ENCODE measurements at places on chromosomes 11 and 22.

DNA sequence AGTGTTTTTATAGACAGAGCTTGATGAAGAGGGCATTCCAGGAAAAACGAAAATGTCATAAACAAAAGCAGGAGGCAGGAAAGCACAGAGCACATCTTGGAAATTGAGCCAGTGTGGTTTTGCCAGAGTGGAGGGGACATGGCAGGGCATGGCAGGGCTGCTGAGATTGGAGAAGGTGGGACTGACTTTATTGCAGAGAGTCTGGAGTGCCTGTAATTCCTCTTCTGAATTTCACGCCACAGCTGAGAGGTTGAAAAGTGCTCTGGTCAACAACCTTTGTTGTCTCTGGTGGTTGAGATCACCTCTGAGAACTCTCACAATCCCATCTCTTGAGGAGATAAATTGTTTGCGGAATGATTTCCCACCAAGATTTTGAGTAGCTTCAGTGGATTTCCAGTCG lies 16.4 kb downstream of the SLC5A1 start:
- no peak for ATAC-seq
- no peak overlapping the region for H3K27ac ChIP-seq
- H3K27me3 ChIP-seq, result peaks cover 44% of the 10 kb centered on the region

DNA sequence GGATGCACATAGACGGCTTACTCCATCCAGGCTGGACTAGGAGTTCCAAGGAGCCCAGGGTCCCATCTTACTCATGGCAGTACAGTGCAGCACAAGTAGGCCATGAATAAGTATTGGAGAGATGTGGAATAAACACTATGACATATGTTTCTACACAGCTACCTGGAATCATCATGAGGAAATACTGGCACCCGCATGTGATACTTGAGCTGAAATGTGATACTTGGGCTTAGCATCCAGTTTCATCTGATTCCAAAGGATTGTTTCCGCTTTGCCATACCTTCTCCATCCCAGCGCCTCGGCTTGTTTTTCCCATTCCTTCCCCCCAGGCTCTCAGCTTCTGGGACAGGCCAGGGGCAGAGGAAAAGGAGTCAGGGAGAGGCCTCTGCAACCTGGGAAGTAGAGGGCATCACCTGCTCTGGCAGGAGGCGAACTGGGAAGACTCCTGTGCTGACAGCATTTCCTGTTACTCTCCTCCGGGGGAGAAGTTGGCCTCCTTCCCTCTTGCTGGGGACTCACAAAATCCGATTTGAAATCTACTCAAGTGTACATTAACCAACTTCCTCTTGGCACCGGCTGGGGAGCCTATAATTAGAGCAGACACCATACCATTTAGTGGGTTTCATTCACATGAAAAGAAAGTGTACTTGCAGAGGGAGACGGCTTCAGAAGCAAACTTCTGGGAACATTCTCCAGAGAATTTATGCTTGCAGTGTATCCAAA lies 187.8 kb downstream of the MIAT start:
- no peaks in the 10 kb centered on the region for H3K27me3 ChIP-seq
- no peak overlapping the region for H3K4me3 ChIP-seq
- H3K36me3 ChIP-seq, result no peaks in the 10 kb centered on the region
- peaks cover 5% of the 10 kb centered on the region for H3K4me1 ChIP-seq
- ATAC-seq, result no peak
- no peak overlapping the region for H3K27ac ChIP-seq

DNA sequence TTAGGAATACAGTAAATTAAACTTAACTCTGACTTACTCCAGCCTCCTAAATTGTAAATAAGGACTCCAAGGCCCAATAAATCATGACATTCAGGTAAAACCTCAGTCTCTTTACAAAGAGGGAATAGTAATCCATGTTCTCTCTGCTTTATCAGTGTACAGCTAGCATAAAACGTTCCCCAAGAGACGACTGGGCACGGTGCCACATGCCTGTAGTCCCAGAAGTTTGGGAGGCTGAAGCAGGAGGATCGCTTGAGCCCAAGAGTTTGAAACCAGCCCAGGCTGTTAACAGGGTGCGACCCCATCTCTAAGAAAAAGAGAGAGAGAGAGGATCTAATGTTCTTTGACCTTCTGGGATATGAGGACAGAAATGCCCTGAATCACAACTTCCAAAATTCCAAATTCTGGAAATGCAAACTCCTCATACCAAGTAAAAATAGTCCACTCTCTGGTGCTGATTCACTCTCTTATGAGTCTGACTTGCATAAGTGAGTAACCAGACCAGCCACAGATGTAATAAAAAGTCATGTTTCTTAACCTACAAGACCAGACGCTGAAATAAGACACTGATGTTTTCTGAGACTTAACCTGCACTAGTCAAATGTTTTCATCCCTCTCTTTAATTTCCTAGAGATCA lies 25.5 kb downstream of the NNMT start:
- peaks cover 4% of the 10 kb centered on the region for H3K4me1 ChIP-seq
- no peak overlapping the region for H3K4me3 ChIP-seq
- H3K27me3 ChIP-seq, result peaks cover 22% of the 10 kb centered on the region
- no peak overlapping the region for H3K27ac ChIP-seq

DNA sequence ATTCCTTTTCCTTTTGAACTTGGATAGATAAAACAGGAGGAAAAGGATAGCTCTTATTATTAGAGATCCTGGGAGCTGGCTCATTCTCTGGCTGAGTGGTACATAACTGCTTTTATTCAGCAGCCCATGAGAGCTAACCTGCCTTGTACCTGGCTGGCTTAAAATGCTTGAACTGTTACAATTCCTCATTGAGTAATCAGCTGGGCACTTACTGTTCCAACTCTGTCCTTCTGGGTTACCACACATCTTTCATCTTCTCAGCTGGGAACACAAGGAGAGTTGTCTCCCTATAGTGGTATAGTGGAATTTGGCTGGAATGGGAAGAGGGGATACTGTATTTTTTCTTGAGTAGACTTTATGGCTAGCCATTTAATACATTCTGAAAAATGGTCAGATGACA lies 39.8 kb upstream of the SPTBN2 start:
- ATAC-seq, result no peak
- H3K36me3 ChIP-seq, result peaks cover 10% of the 10 kb centered on the region
- H3K4me3 ChIP-seq, result no peak overlapping the region
- peaks cover 5% of the 10 kb centered on the region for H3K4me1 ChIP-seq

- no peaks in the 10 kb centered on the region for H3K36me3 ChIP-seq
- no peak overlapping the region for H3K4me3 ChIP-seq
- H3K27ac ChIP-seq, result no peak overlapping the region
- H3K4me1 ChIP-seq, result peaks cover 3% of the 10 kb centered on the region
- peaks cover 9% of the 10 kb centered on the region for H3K27me3 ChIP-seq
- ATAC-seq, result no peak
These were observed 31.9 kb upstream of the APOL5 start for GRCh38 chr22:35685731-35686130.

GRCh38 chr22:23762842-23763578 lies at the start of gene C22orf15:
Gene C22orf15, plus strand, starts transcription at chr22:23762990. Its CDS starts 317 bp downstream, at chr22:23763307.
- peak within 1 kb of the TSS; percentile 30 for H3K27ac ChIP-seq
- ATAC-seq, result no peak
- no peaks in the 10 kb centered on the region for H3K36me3 ChIP-seq
- H3K27me3 ChIP-seq, result no peaks in the 10 kb centered on the region
- H3K4me3 ChIP-seq, result peak within 1 kb of the TSS; percentile 52

DNA sequence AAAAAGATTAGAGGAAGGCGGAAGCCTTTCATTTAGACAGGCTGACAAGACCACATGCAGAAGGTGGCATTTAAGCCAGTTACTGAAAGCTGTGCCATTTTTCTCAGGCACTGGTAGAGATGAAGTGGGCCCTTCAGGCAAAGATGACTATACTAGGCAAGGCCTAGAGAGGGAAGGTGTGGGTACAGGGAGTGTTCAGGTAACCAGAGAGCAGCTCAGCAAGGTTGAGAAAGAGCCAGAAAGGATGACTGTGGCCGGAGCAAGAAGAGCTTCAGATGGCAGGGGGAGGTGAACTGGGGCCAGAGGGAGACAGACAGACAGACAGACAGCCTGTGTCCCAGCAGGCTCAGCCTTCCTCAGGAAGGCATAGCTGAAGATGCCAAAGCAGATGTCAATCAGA lies 88.1 kb upstream of the NARS2 start:
- ATAC-seq, result no peak
- H3K4me3 ChIP-seq, result no peak overlapping the region
- H3K27ac ChIP-seq, result no peak overlapping the region
- no peaks in the 10 kb centered on the region for H3K36me3 ChIP-seq
- H3K4me1 ChIP-seq, result no peaks in the 10 kb centered on the region
- peaks cover 6% of the 10 kb centered on the region for H3K27me3 ChIP-seq

DNA sequence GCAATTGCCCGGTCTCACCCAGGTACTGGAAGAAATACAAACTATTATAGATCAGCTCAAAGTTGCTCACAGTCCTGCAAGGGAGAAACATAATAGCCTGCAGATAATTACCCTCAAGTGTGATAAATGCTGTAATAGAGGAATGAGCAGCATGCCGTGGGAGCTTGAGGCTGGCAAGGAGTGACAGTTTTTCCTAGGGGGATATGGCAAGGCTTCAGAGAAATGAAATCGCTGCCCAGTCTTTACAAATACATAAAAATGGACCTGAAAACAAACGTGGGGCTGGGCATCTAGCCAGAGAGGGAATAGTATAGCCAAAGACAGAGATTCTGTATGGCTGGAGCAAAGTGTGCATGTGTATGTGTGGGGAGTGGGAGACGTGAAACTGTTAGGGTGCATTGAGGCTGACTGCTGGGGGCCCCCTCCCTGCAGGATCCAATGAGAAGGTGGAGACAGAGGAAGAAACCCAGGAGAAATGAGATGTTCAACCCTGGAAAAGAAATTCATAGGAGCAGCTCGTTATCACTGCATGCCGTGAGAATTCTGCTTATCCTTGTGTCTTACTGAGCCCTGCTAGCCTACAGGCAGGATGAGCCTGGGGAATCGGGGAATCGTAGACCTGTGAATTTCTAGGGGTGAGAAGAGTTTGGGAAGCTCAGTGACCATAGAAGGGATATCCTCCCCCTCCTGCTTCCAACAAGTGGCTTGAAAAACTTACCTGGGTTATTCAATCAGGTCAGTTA lies 167.0 kb downstream of the LDLRAD3 start:
- no peak for ATAC-seq
- no peaks in the 10 kb centered on the region for H3K36me3 ChIP-seq
- H3K27me3 ChIP-seq, result peaks cover 12% of the 10 kb centered on the region

GRCh38 chr11:13223112-13223511 lies 54.5 kb upstream of the BMAL1 start:
- no peaks in the 10 kb centered on the region for H3K36me3 ChIP-seq
- no peak overlapping the region for H3K4me3 ChIP-seq
- no peaks in the 10 kb centered on the region for H3K27me3 ChIP-seq

DNA sequence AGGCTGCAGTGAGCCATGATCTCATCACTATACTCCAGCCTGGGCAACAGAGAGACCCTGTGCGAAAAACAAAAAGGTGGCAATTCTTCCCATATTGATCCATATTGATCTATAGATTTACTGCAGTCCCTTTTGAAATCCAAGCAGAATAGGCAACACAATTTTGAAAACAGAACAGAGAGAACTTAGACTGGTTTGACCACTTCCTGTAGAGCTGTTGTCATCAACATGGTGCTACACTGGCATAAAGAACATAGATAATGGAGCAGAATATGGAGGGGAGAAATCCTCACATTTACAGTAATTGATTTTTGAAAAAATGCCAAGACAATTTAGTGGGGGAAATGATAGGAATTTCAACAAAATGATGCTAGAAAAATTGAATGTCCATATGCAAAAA lies 34.1 kb downstream of the GRK3 start:
- peaks cover 8% of the 10 kb centered on the region for H3K27me3 ChIP-seq
- H3K4me1 ChIP-seq, result no peaks in the 10 kb centered on the region
- no peak overlapping the region for H3K4me3 ChIP-seq
- H3K27ac ChIP-seq, result no peak overlapping the region

GRCh38 chr11:128310676-128311445 lies 276.5 kb downstream of the ETS1 start:
- no peaks in the 10 kb centered on the region for H3K27me3 ChIP-seq
- peaks cover 16% of the 10 kb centered on the region for H3K36me3 ChIP-seq
- peak overlapping the region; percentile 59 for H3K4me3 ChIP-seq
- H3K4me1 ChIP-seq, result peaks cover 34% of the 10 kb centered on the region
- H3K27ac ChIP-seq, result peak overlapping the region; percentile 51

DNA sequence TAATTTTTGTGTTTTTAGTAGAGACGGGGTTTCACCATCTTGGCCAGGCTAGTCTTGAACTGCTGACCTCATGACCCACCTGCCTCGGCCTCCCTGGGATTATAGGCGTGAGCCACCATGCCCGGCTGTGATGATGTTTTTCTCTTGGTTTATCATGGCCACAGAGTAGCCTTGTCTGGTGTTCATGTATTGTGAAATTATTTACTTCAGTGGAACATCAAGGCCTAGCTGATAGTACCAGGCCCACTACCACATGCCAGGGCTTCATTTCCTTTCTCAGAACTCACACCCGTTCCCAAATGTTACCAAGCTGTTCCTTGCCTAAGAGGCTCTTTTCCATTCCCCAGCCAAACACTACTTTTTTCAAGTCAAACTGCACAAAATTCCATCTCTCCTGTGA lies 6.1 kb upstream of the DDB2 start:
- H3K27ac ChIP-seq, result no peak overlapping the region
- no peak overlapping the region for H3K4me3 ChIP-seq
- no peak for ATAC-seq
- H3K27me3 ChIP-seq, result no peaks in the 10 kb centered on the region
- no peaks in the 10 kb centered on the region for H3K4me1 ChIP-seq

GRCh38 chr11:57638811-57639320 lies 10.8 kb downstream of the YPEL4 start:
- peak; percentile 51 for ATAC-seq
- H3K4me3 ChIP-seq, result peak overlapping the region; percentile 79
- H3K36me3 ChIP-seq, result no peaks in the 10 kb centered on the region
- peaks cover 22% of the 10 kb centered on the region for H3K27me3 ChIP-seq
- peaks cover 6% of the 10 kb centered on the region for H3K4me1 ChIP-seq

DNA sequence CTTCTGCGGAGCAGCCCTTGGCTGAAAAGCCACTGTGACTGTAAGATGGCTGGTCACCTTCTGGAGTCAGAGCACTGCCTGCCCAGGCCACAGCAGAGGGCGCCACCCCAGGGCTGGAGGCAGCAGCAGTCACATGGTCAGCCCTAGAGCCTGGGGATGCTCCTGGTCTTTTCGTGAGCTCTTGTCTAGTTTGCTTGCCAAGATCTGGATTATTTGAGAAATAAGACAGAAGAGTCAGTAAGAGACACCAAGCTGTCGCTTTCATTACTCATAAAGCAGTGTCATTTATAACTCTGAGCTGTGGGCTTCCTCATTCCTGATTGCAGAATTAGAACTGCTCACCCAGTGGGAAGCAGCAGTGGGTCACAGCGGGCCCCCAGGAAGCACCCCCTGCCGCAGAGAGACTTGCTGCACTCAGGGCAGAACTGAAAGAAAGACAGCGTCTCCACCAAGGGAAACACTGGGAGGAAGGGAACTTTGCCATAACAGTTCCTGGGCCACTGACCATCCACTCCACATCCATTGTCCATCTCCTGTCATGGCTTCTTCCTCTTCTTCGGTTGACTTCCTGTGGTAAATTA lies 56.7 kb downstream of the PPP6R2 start:
- no peak overlapping the region for H3K4me3 ChIP-seq
- peak; percentile 80 for ATAC-seq
- peaks cover 16% of the 10 kb centered on the region for H3K4me1 ChIP-seq
- no peaks in the 10 kb centered on the region for H3K27me3 ChIP-seq
- peaks cover 63% of the 10 kb centered on the region for H3K36me3 ChIP-seq

DNA sequence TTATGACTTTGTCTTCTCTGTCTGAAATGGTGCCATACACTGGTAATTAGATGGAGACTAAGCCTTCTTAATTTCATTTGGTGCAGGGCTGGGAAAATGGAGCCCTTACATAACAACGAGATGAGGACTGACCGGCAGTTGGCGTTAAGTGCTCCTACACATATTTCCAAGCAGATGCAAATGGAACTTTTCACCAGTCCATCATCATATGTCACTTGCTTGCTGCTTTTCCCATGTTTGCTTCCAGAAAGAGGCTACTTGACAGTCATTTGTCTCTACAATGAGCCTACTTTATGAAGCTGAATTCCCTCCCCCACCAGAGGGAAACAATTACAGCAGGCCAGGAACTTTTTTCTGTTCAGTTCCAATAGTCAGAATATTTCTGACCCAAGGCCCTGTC lies 32.6 kb downstream of the SVIP start:
- H3K36me3 ChIP-seq, result no peaks in the 10 kb centered on the region
- H3K4me1 ChIP-seq, result no peaks in the 10 kb centered on the region
- no peak overlapping the region for H3K27ac ChIP-seq
- no peak for ATAC-seq
